Fibroblast of skin of left biceps (primary cell): ENCODE measurements at places on chromosomes 3 and 15.

DNA sequence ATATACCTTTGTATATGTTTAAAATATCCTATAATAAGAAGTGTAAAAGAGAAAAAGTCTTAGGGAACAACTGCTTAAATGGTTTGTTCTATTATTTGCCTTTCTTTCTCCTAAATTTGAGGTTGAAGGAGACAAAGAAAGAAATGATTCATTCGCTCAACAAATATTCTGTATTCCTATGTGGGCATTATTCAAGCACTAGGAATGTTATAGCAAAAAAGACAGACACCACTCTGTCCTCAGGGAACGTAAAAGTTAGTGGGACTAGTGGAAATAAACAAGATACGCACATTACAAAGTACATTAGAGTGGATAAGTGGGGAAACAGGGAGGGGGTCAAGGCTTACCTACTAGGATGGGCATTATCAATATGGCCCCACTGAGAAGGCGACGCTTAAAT is 332.2 kb downstream of the LPP start:
- peak; percentile 19 for DNase-seq

DNA sequence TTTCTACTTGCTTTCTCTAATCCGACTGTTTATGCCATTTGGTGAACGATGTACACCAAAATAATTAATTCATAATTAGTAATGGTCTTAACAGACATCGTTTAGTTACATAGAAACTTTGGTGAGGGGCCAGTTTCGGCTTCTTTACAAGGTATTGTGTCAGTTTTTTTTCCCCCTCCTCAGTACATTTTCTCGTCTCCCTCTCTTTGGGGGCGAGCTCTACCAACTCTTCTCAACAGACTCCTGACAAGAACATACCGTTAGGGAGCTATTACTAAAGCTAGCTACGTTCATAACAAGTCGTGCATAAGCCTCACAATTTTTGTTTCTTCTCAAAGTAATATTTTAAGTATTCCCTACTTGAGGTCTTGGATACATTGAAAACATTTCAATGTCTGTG is 1.4 kb downstream of the U2SURP start:
- DNase-seq: no peak

DNA sequence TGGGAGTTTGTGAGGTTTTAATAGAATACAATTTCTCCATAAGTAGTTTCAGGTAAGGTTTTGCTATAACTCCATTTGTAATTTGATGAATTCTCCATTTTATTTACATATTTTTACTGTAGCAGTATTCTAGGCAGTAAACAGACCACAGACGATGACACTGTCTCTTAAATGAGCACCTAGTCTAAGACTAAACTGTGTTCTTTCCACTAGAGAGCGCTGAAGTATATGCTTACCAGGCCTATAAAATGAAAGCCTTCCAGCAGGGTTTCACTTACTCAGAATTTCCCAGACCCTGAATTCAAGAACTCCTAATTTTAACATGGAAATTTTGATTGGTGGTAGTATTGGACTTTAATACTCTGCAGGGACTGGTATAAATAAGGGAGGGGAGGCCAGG is 41.6 kb downstream of the POLG start:
- no peak for DNase-seq

DNA sequence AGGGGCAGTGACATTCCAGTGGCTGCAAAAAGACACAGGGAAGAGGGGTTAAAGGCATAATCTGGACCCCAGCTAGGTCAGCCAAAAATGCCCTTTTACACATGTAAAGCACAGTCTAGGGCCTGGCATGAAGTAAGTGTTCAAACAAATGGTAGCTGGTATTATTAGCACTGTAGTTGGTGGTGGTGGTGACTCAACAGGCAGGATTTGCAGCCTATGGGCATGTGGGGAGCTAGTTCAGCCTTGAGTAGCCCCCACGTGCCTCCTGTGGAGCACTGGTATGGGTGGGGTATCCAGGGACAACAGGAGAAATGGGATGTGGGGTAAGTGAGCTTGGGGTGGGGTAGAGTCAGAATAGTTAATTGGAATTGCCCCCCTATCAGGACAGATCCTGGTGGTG is 27.6 kb downstream of the DNASE1L3 start:
- DNase-seq: no peak

DNA sequence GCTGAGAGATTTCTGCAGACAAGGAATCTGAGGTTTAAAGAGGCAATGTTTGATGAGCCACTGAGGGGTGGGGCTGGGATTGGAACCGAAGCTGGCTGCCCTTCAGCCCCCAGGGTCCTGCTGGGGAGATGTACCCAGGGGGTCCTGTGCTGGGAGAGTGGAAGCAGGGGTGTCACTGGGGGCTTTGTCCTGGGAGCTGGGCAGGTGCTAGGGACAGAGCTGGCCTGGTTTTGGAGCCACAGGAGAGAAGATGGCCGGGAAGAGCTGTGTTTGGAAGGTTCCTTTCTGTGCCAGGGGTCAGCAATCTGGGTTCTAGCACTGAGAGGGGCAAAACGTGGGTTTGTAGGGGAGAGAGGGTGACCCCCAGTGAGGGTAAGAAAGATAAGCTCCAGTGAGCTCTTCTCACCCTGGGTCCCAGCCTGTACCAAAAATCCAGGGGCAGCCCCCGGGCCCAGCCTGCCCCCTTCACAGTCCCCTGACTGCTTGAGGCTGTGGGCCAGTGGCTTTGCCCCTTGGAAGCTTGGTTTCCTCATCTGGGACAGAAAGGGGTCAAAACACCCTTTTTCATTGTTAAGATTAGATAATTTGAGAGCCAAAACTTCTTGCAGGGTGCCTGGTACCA is 69.6 kb downstream of the SMAD3 start:
- no peak for DNase-seq

- no peak for DNase-seq
Measured at GRCh38 chr15:53133255-53133850, 343.2 kb upstream of the ONECUT1 start.

- no peak for DNase-seq
Measured at GRCh38 chr3:129059311-129059958, 1.1 kb upstream of the GP9 start.

DNA sequence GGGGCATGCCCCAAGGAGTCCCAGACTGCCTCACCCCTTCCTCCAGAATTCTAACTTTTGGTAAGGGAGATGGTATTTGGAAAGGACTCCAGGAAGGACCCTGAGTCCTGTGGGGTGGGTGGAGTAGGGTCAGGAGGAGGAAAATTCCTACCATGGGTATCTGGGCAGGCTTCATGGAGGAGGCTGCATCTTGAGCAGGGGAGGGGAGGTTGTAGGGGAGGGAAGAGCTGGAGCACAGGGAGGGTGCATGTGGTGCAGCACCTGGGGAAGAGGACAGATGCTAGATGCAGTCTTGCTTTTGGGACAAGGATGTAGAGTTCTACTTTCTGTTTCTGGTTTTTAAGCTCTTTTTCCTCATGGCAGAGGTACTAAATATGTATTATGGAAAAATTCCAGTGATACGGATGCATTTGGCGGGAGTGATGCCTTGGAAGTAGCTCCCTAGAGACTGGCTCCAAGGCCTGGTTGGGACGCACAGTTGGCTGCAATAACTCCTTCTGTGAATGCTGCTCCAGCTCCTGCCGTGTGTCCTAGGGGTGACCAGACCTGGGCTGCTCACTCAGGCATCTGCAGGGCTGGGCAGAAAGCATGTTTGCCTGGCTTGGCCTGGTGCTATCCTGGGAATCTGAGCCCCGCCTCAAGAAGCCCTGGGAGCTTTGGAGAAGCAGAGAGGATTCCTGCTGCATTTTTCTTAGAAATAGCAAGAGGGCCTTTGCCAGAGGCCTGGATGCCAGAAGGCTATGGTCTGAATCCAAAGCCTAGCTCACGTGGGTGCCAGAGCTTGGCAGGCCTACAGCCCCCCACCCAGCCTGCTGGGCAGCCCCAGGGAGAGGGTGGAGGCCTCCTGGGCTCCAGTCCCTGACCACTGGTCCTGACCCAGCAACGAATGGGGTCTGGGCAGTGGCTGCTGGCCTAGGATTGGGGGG is 10.1 kb downstream of the SEMA3F start:
- peak; percentile 40 for DNase-seq

DNA sequence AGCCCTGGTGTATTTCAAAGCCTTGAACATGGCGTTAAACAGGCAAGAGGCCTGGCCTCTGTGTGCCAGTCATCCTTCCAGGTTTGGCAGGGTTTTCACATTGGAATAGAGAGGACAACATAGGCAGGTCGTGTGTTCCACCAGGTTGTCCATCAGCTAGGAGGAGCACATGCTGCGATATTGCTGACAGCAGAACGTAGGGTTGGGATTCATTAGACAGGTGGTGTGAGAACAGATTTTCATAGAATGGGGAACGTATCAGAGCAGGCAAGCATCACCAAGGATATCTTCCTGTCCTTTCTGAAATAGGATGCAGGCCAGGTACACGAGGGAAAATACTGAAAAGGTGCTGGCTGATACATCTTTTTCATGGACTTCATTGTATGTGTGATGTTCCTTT is 26.4 kb downstream of the MINAR1 start:
- no peak for DNase-seq

GRCh38 chr3:130473416-130473815 is 43.6 kb upstream of the COL6A6 start:
- no peak for DNase-seq

DNA sequence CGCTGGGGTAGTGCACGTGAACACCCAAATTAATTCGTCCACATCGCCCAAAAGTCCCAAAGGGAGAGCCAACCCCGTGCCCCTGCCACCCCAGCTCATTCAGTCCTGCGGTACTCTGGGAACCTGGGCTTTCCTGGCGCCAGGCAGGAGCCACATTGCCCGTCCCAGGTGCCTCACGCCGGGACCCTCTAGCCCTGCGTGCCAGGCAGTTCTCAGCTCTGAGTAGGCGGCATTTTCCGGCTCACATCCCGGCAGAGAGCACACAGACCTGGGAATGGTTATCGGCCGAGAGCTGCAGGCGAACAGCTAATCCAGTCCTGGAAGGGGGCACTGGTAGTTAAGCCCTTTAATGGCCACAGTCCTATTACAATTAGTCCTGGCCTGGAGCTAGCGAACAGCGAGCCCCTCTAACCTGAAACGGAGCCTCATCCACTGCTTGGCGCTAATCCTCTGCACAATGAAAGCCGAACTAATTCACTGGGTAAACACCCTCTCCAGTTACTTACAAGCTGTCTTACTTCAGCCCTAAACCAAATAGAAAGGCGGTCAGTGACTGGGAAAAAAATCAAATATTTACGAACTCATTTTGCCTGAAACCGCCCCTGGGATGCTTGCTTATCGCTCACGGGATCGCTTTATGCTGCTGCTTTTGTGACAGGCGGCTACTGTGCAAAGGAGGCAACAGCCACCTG is 254.6 kb upstream of the SOX14 start:
- DNase-seq: no peak

DNA sequence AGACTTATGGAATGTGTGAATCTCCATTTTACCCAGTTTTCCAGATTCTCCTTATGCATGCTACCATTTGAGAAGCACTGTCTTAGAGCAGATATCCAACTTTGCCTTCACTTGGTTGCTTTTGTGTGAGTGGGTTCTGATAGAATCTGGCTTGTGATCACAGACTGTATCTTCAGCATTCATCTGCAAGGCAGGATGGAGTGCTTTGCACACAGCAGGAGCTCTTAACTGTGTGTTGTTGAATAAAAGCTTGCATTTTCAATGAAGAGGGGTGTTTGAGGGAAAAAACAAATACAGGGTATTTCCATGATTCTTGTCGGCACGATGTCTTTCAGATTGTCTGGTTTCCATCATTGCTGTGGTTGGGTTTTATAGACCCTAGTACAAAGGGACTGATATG is 24.4 kb downstream of the IL1RAP start:
- no peak for DNase-seq

DNA sequence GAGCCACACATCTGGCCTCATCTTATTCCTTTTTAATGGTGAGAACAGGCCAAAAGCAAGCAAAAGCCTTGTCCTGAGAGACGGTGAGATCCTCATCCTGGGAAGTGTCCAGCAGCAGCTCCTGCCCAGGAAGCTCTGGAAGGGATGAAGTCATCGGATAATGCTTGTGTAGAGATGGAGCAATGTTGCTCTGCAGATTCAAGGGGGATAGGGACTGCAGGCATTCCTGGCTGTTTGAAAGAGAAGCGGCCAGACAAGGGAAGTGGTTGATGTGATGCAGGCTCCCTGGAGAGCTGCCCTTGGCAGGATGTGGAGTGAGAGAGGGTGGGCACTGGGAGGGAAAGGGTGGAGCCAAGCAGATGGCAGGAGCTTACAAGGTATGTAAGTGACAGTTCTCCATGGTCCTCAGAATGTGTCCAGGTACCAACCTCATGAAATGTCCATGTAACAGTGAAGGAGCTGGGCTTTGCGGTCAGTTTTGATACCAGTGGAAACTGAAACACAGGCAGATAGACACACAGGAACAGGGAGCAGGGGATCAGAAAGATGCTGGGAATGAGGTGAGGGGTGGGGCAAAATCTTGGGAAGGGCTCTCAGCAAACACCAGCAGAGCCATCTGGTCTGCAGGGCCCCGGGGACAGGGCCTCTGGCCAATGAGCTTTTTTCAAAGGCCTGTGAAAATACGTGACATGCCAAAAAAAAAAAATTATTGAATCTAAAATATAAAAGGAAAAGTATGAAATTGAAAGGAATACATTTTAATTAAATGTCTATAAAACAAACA is 32.2 kb upstream of the LACTB start:
- DNase-seq: peak; percentile 86

DNA sequence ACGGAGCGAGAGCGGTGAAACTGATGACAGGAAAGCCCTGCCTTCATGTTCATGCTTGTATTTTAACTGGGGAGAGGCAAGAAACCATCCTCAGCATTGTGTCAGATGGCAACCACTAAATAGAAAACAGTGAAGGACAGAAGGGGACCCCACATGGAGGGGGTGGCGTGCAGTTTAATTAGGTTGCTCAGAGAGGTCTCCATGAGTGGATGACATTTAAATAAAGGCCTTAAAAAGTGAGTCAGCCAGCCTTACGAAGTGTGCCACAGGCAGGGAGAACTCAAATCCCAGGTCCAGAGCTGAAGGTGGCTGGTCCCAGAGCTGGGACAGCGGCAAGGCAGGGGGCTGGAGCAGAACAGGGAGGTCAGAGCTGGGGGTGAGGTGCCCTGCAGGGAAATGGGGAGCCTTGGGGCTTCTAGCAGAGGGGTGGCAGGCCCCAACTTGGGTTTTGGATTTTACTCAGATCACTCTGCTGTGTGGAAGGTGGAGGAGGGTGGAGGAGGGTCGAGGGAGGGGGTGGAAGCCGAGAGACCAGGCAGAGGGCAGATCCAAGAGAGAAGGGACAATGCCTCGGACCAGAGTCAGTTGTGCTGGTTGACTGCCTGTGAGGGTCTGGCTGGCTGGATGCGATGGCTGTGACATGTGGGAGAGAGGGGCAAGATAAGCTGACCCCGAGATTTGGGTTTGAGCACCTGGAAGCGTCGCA is 73.7 kb downstream of the KLF13 start:
- DNase-seq: no peak

DNA sequence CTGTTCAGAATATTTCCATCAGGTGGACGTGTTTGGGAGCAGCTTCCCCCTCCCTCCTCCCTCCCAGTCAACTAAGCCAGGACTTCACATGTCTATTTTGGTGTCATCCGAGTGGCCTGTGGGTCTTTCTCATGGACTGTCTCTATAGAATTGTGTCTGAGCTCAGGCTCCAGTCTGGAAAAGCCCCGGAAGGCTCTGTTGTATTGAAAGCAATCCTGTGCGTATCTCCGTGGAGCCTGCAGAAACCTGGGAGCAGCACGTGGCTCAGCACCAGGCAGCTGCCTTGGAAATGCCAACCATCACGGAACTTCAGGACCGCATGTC is 25.2 kb downstream of the COLQ start:
- DNase-seq: no peak
